ENCODE measurements at places on chromosomes 5 and 9. TPM values are rescaled to one million over a fixed set of nuclear protein-coding genes. Genes with fewer than 3 reads are reported as not detected.

GRCh38 chr9:26685818-26686217 is 206.8 kb downstream of the CAAP1 start:
- DNase-seq = no peak

- DNase-seq = no peak
Observed at GRCh38 chr5:134791580-134791979, 33.0 kb downstream of the DDX46 start.

The RUSC2 gene
- 32.2 TPM for total RNA-seq

The ARL14EPL gene
- not detected for total RNA-seq

The RMI1 gene
- total RNA-seq = 3.8 TPM

- DNase-seq = no peak
Observed at GRCh38 chr5:15366676-15367391, 133.1 kb upstream of the FBXL7 start.

- DNase-seq = peak; percentile 94
Observed at GRCh38 chr9:107637421-107638420, 148.2 kb upstream of the KLF4 start.

- DNase-seq = no peak
Observed at GRCh38 chr5:61995486-61995885, 310.5 kb upstream of the KIF2A start.

The ITGA1 gene
- total RNA-seq = 29.3 TPM

The HMMR gene
- total RNA-seq = 1.7 TPM

DNA sequence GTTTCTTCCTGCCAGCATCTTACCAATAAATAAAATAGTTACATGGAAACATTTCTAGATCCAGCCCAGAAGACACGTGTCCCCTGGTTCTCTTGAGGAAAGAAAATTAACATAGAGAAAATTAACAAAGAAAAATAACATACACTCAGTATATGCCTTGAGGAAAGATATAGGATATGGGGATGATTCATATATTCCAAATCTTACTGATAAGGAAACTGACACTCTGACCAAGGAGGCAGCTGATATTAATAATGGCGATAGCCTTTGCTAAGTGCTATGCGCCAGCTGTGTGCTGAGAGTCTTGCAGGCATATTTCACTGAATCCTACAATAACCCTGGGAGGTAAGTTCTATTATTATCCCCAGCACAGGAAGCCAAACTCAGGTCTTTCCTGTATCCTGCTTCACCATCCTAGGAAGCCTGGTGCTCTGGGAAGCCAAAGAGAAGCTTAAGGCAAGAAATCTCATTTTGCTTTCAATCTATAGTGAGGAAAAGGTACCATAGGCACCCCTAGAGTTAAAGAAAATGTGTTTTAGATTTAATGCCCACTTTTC is 302.7 kb upstream of the NREP start:
- DNase-seq = no peak

DNA sequence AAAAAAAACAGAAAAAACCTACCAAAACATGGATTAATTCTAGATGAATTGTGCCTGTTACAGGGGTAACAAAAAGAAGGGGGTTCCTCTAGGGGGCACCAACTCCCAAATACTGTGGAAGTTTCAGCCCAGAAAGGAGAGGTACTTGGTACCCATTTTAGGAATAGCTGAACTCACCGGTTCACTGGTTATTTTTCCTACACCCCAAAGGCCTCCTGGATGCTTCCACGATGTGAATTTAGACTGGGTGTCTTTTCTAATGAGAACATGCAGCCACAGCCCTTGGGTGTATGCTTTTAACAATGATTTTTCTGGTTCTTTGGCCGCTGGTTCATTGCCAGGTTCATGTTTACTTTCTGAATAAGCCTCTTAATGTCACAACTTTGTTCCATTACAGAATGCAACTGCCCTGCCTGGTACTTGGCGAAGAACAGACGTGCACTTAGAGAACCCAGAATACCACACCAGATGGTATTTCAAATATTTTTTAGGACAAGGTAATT is 46.7 kb downstream of the GARNL3 start:
- DNase-seq = no peak

DNA sequence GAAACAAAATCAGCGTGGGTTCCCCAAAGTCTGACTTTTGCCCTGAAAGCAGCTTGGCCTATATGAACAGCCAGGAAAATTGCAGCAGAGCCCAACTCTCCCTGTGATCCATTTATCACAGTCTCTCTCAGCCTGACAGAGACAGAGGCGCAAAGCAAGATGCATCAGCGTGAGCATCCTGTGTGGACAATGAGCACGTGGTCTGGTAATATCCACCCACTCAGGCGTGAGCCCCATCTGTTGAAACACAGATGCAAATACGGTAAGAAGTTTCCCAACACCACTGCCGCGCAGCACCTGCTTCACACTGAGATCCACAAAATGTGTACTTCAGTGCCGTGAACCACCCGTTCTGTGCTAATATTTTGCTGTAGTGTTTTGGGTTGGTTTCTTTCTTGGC is 114.6 kb downstream of the MRPL36 start:
- no peak for DNase-seq

GRCh38 chr9:18294229-18294628 is 179.7 kb upstream of the ADAMTSL1 start:
- DNase-seq = no peak

- no peak for DNase-seq
Observed at GRCh38 chr5:173155912-173156311, 11.6 kb downstream of the BNIP1 start.

The TRIM7 gene
- total RNA-seq = 5.9 TPM

GRCh38 chr5:119742311-119742710 is 113.0 kb downstream of the FAM170A start:
- DNase-seq = no peak

The PCDHA9 gene
- 0.03 TPM for total RNA-seq

The AMBP gene
- 0.39 TPM for total RNA-seq

GRCh38 chr5:139682016-139682975 is 34.1 kb downstream of the CXXC5 start:
- DNase-seq = no peak

GRCh38 chr9:23438299-23438907 is 387.6 kb downstream of the ELAVL2 start:
- DNase-seq = no peak

GRCh38 chr9:106921341-106921899 is 58.5 kb downstream of the ZNF462 start:
- DNase-seq = peak; percentile 46

The ABO gene
- 1.7 TPM for total RNA-seq

- no peak for DNase-seq
Observed at GRCh38 chr5:121719255-121719654, 132.4 kb upstream of the FTMT start.

DNA sequence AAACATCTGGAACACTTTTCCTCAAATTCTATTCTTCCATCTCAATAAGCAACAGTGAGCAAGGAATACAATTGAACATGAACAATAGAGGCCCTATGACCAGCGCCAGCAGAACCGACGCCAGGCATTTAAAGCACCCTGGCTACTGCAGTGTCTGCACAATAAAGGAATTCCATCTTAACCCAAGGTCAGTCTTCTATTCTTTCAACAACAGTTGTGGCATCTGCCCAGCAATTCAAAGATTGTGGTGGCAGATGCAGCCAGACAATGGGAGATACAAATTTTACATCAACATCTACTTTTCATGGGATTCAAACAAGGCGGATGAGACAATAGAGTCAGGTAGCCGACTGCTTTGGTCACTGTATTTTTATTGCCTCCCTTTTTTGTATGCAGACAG is 65.9 kb downstream of the ELL2 start:
- no peak for DNase-seq

DNA sequence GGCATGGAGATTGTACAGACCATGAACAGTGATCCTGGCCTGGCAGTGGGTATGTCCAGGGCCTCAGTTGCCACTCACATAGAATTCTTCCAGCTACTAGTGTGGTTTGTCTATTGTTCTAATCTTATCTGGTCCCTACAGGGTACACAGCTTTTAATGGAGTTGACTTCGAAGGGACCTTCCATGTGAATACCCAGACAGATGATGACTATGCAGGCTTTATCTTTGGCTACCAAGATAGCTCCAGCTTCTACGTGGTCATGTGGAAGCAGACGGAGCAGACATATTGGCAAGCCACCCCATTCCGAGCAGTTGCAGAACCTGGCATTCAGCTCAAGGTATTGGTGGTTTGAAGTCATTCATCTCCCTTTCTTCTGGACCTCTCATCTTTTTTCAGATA is 43.8 kb downstream of the THBS4 start:
- DNase-seq = no peak

The PCDHB8 gene
- total RNA-seq = 6.1 TPM

The RNF224 gene
- total RNA-seq = not detected

DNA sequence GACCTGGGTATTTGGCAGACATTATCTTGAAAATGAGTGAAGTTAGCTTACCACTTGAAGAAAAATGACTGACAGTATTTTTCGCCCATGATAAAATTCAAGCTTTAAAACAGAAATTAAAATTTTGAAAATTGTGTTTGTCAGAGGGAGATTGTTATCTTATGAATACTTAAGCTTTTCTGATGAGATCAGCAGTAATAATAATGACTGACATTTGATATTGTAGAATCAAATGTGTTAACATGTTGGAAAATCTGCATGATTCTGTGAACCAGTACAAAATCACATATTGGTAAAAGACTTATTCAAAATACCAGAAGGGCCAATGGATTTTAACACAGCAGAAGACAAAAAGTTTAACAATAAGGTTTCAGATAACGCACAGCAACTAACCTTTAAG is 94.0 kb downstream of the MSX2 start:
- no peak for DNase-seq

The DAB2IP gene
- total RNA-seq = 41.6 TPM

DNA sequence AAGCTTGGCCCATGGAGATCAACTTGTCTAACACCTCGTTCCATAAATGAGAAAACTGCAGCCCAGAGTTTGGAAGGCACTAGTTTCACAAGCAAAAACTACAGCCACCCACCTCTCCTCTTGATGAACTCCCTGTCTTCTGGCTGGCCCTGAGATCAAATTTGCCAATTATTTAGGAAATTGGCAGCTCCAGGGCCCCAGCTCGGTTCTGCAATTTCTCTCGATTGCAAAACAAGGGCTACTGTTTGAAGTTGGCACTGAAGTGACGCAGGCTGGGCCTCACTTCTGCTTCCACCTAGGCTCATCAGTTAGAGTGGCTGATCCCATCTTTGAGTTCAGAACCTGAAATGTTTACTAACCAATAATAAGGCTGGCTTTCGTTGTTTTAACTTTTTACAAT is 3.7 kb upstream of the GPX3 start:
- DNase-seq = no peak

GRCh38 chr9:137168904-137169856 is 671 bp downstream of the LRRC26 start:
- DNase-seq = no peak

- DNase-seq = no peak
Observed at GRCh38 chr9:2024888-2025782, 10.0 kb downstream of the SMARCA2 start.

DNA sequence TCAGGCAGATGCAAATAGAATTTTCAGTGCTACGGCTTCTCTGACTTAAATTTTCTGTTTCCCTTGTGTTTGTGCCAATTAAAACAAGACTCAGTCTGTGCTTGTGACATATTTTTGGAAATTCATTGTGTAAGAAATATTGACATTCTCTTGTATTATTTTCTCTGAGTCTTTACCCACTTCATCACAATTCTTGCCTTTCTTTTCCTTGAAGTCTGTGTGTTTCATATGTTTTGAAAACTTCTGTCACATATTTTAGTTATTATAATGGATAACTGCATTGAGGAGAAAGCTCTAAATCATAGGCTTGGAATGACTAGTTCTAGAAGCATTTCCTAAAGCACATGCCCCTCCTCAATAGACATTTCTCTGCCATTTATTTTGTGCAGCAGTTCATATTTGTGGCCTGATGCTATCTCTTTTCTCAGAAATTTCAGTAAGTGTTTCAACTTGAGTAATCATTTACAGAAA is 206.6 kb downstream of the PALM2AKAP2 start:
- no peak for DNase-seq

The GFI1B gene
- total RNA-seq = 0.12 TPM

GRCh38 chr9:113966394-113966793 is 90.3 kb downstream of the ZNF618 start:
- DNase-seq = no peak

DNA sequence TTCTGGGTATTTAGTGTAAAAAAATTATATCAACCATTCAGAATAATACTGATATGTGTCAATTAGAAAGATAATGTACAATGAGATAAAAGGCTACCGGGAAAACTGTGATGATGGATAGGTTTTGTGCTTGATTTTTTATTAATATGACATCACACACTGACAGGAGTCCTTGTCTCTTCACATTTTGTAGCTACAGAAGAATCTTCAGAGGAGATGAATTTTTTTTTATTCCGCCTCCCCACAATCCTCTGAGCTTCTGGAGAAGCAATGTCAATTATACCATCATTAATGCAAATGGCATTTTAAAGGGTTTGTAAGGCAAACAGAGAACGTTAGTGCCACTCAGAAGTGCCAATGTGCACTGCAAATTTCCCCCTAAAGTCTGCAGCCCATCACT is 131.7 kb upstream of the CCNG1 start:
- DNase-seq = no peak

DNA sequence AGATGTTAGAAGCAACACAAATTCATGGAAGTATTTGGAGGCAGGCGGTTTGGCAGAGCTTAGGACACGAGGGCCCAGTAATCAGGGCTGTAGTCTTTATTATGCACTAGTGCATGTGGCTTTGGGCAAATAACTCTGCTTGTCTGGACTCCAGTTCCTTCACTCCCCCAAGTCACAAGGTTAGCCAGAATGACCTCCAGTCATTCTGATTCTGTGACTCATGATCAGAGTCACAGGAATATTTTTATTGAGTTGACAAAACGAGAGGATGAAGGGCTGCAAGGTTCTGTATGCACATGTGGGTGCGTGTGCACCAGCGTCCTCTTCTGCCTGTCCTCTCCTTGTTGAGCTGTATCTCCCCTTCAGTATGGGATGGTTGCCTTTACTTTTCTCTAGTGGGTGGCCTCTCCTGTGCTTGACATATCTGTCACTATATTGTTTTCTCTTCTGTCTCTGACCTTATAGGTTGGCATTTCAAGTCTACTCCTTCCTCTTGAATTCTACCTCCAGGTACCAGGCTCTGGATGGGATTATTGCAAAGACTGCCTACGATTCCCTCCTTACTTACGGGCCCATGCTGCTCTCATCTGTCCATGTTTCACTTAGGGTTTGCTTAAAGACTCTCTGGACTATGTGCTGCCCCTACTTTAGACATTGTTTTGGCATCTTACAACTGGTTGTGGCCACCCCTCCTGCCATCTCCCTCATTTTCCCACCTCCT is 94.6 kb downstream of the KDM4C start:
- DNase-seq = no peak

The GTF2H2C gene
- total RNA-seq = 17.0 TPM

GRCh38 chr5:155943516-155944407 is 383.2 kb upstream of the SGCD start:
- DNase-seq = peak; percentile 60

- no peak for DNase-seq
Observed at GRCh38 chr5:151642472-151643140, 44.1 kb downstream of the SPARC start.

The C5orf22 gene
- total RNA-seq = 22.5 TPM

DNA sequence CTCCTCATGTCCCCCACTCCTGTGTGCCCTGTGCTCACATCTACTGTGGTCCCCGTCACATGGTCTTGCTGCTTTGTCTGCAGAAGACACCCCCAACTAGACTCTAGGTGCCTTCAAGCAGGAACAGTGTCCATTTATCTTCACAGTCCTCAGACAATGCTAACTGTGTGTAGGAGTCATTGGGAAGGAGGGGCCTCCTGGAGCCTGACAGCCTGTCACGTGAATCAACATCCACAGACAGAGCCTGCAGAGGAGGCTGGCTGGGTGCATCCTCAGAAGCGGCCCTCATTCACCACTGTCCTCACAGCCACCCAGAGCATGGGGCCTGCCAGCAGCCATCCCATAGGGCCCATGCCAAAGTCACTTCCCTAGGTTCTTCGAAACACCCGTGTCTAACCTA is 98.7 kb downstream of the MED10 start:
- no peak for DNase-seq

- no peak for DNase-seq
Observed at GRCh38 chr5:135310328-135310989, 88.6 kb downstream of the MACROH2A1 start.
